ENCODE measurements at places on chromosomes 6 and 20. TPM values are rescaled to one million over a fixed set of nuclear protein-coding genes. Genes with fewer than 3 reads are reported as not detected.

DNA sequence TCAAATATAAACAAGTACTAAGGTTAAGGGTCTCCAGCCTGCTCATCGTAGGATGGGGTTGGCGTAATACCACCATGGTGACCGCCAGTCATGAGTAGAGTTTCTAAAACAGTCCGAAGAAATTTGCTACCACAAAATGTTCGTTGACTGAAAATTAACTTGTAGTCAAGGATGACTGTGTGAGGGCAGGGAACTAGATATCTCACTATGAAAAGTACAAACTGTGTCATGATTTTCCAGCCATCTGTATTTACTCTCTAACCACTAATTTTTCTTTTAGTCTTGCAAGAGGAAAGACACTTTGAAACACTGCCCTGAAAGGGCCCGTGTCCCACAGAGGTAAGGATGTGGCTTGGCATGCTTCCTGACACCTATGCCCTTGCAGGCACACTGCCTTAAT is 99.7 kb downstream of the IRF4 start:
- H3K4me1 ChIP-seq: no peaks in the 10 kb centered on the region
- H3K36me3 ChIP-seq: peaks cover 13% of the 10 kb centered on the region

GRCh38 chr6:135226537-135226936 is 45.4 kb downstream of the MYB start:
- no peaks in the 10 kb centered on the region for H3K4me1 ChIP-seq
- no peaks in the 10 kb centered on the region for H3K36me3 ChIP-seq
- DNase-seq: no peak
- no peaks in the 10 kb centered on the region for H3K27me3 ChIP-seq
- H3K4me3 ChIP-seq: no peak overlapping the region

DNA sequence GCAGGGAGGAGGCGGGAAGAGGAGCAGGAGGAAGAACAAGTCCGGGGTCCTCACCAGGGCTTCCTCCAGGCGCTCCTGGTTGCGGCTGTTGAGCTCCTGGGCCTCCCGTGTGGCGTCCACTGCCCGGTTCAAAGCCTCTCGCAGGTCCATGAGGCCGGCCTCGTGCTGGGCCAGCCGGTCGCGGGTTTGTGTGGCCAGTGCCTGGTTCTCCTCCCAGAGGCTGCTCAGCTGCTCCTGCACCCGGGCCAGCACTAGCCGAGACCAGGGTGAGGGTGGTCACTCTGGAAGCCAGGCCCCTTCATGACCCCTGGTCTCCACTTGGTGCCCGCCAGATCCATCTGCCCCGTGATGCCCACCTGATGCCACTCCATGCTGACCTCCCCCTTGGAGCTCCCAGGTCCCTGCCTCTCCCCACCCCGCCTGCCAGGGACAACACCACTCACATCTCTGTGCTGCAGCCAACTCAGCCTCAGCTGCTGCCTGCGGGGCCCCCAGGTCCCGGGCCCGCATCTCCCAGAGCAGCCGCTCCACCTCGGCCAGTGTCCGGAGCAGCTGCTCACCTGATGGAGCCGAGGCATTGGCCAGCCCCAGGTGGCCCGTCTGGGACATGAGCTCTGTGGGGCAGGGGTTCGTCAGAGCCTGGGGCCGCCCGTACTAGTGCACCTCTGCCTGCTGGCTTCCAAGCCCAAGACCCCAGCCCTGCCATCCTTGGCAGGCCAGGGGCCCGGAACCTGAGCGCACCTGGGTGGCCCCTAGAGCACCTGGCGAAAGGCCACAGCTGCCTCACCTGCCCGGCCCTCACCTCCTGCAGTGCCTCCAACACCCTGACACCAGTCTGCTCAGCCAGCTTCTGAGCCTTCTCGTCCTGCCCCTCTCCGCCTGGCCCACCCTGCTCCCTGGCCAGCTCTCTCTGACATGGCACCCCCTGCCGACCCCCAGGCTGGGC is 15.9 kb downstream of the ADRM1 start:
- no peaks in the 10 kb centered on the region for H3K27me3 ChIP-seq
- H3K4me1 ChIP-seq: no peaks in the 10 kb centered on the region
- no peak overlapping the region for H3K4me3 ChIP-seq
- no peak overlapping the region for H3K27ac ChIP-seq
- no peak for DNase-seq

DNA sequence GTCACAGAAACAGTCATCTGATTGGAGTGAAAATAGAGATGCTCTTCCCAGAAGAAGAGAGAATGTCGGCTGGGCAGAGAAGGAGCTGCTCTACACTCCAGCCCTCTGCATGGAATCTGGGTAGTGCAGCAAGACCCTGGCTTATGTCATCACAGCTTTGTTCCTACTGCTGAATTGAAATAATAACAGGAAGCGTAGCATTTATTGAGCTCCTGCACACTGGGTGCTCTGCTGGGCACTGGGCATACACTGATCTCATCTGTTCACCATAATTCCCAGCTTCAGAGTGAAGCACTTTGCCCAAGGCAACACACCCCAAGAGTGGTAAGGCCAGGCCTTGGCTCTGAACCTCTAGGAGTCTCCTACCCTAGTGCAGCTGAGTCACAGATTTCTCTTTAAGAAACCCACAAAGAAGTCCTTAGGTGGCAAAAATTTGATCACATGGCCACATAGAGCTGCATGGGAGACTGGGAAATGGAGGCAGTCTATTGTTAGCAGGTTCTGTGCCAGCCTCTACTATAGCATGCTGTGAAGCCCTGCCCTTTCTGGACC is 3.9 kb upstream of the SDCBP2 start:
- no peak for DNase-seq
- no peaks in the 10 kb centered on the region for H3K27me3 ChIP-seq
- no peak overlapping the region for H3K27ac ChIP-seq
- H3K4me1 ChIP-seq: no peaks in the 10 kb centered on the region
- no peak overlapping the region for H3K4me3 ChIP-seq
- H3K36me3 ChIP-seq: peaks cover 3% of the 10 kb centered on the region

DNA sequence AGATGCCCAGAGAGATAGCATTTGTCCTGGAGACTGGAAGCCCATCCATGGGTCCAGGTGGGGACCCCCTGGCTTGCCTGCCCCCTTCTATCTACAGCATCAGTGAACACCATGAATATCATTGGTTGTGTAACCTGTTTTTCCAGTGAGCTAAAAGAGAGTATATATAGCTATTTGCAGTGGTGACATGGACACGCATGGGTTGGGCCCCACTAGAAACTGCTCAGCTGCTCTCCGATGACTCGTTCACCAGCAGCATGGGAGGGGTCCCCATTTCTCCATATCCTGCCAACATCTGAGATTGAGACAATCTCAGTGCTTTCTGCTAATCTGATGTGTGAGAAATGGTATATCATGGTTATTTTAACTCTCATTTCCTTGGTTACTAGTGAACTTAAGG is 4.0 kb upstream of the ZC3H12D start:
- no peaks in the 10 kb centered on the region for H3K27me3 ChIP-seq
- peaks cover 2% of the 10 kb centered on the region for H3K4me1 ChIP-seq
- no peaks in the 10 kb centered on the region for H3K36me3 ChIP-seq
- DNase-seq: no peak
- no peak overlapping the region for H3K27ac ChIP-seq
- no peak overlapping the region for H3K4me3 ChIP-seq

- DNase-seq: no peak
- no peaks in the 10 kb centered on the region for H3K27me3 ChIP-seq
- no peak overlapping the region for H3K27ac ChIP-seq
Observed at GRCh38 chr20:36644032-36644705, 1.8 kb downstream of the SLA2 start.

- H3K27ac ChIP-seq: no peak overlapping the region
- no peaks in the 10 kb centered on the region for H3K27me3 ChIP-seq
- no peak for DNase-seq
- no peaks in the 10 kb centered on the region for H3K36me3 ChIP-seq
- peaks cover 4% of the 10 kb centered on the region for H3K4me1 ChIP-seq
Observed at GRCh38 chr6:14210077-14210476, 92.5 kb downstream of the CD83 start.

- no peaks in the 10 kb centered on the region for H3K4me1 ChIP-seq
- peaks cover 2% of the 10 kb centered on the region for H3K36me3 ChIP-seq
- no peaks in the 10 kb centered on the region for H3K27me3 ChIP-seq
- no peak for DNase-seq
- no peak overlapping the region for H3K4me3 ChIP-seq
Observed at GRCh38 chr20:38094373-38094891, 60.9 kb downstream of the RPRD1B start.

GRCh38 chr6:45647341-45648261 is 269.9 kb upstream of the SUPT3H start:
- no peaks in the 10 kb centered on the region for H3K36me3 ChIP-seq
- H3K4me3 ChIP-seq: no peak overlapping the region
- no peaks in the 10 kb centered on the region for H3K27me3 ChIP-seq
- no peak overlapping the region for H3K27ac ChIP-seq

DNA sequence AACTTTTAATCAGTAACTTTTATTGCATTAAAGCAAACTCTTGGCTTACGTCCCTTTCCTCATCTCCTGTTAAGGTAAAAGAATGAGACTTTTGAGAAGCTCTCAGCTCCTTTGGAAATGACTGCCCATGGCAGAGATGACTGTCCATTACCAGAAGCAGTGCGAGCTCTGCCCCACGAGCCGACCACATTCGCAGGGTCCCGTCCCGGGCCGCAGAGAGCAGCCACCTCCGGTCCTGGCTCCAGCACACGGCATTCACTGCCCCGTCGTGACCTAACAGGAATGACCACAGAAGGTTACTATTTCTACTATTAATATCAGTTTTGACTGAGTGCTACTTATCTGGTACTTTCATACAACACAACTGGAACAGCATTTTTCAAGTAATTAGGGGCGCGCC is 63.4 kb downstream of the WDR27 start:
- H3K4me3 ChIP-seq: no peak overlapping the region
- H3K36me3 ChIP-seq: peaks cover 22% of the 10 kb centered on the region
- H3K27ac ChIP-seq: no peak overlapping the region
- H3K27me3 ChIP-seq: no peaks in the 10 kb centered on the region
- DNase-seq: peak; percentile 34
- no peaks in the 10 kb centered on the region for H3K4me1 ChIP-seq

TSBP1 gene
- total RNA-seq: not detected

CLVS2 gene
- total RNA-seq: 0.73 TPM

HLA-DQB1 gene
- 1.2 TPM for total RNA-seq

Measured in H1 (cell line).